ENCODE measurements at places on chromosomes 1 and 21.

DNA sequence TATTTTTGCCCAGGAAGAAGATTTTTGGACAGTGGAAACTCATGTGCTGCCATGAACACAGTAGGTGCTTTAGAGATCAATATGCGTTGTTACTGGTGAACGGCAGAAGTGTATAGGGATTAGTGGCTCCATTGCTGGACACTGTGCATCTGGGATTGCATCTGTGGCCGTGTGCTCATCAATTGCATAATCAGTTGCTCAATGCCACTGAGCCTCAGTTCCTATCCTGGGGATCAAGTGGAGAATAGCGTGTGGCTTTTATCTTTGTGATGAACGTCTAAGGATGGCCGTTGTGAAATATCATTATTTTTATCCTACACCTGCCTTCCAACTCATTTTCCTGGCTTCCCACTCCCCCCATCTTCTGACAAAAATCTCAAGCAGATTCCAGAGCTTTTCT is 5.4 kb downstream of the TNN start:
- no peak for DNase-seq

DNA sequence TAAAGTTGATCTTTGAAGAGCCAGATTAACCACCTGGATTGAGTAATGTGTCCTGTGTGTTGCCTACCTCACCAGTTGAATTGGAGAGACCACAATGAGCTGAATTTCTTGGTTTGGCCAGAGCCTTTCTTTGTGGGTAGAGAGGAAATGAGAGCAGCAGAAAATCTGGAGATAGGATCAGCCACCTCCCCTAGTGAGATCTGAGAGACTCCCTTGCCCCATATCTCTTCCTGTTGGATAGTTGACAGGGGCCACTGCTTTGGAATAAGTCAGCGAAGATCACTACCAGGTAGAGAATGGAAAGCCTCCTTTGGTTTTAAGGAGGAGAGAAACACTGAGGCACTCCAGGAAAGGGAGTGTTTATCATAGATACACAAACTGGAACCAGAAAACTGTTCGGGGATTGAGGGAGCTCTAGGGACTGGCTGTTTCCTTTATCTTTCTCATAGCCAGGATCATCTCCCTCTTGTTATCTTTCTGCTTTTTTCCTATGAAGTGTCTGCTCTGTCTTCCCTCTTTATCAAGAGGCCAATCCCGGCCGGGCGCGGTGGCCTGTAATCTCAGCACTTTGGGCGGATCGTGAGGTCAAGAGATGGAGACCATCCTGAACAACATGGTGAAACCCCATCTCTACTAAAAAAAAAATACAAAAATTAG is 21.3 kb upstream of the ZNF326 start:
- no peak for DNase-seq

- DNase-seq: no peak
Measured at GRCh38 chr1:96643519-96643918, 78.1 kb upstream of the PTBP2 start.

GRCh38 chr1:174800216-174800851 is 199.4 kb upstream of the CACYBP start:
- no peak for DNase-seq

- DNase-seq: peak; percentile 75
Measured at GRCh38 chr1:53139951-53140361, 2.5 kb downstream of the SLC1A7 start.

DNA sequence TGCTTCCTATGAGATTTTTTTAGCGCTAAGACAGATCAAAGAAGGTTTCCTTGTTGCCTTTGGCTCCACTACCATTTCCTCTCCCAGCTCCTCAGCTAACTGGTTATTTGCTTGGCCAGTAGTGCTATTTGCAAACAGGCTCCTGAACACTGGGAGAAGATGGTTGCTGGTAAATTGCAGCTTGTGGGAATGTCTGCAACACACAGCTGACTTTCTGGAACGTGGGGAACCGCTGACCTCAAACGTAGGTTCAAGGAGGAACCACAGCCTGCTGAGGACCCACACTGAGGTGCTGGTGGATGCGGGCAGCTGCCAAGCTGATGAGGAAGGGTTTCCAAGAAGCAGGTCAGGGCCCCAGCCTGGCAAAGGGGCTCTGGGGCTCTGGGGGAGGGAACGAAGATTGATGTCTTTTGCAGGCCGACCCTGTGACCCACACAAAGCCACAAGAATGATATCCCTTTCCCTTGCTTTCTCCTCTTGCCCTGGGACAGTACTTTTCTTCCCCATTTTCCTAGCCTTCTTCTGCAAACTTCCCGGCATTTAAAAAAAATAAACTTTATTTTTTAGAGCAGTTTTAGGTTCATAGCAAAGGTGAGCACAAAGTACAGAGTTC is 24.8 kb downstream of the GNG4 start:
- DNase-seq: no peak

- DNase-seq: no peak
Measured at GRCh38 chr21:20151741-20152140, 846.5 kb upstream of the NCAM2 start.

DNA sequence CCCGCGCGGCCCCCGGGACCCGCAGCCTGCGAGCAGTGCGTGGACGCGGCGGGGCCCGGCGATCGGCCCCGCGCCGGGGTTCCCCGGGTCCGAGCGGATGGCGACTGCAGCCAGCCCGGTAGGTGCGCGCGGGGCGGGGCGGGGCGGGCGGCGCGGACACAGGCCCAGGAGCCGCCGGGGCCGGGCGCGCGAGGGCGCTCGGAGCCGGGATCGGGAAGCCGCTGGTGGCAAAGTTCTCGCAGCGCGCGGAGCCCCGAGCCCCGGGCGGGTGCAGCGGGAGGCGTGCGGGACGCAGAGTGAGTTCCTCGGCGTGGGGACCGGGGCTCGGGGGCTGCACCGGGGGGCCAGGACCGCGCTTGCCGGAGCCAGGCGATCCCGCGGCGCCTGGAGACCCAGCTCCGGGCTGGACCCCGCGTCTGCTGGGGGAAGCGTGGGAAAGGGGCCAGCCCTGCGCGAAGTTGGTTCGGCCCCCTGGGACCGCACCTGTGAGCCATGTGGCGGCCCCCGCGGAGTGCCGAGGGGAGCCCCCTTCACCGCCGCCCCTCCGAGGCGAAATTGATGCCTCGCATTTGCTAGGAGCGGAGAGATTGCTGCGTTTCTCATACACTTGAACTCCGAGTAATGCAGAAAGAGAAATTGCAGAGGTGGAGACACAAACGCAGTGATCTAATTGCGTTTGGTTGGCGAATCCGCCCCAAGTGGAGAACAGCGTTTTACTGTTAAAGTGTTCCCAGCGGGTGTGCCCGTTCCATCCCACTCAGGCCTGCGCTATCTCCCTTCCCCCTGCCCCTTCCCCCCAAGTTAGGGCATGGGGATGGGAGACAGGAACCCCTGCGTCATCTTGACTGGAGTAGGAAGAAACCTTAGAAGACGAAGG is 228.9 kb upstream of the TMEM51 start:
- DNase-seq: no peak

- no peak for DNase-seq
Measured at GRCh38 chr1:79380078-79380477, 373.5 kb upstream of the ADGRL4 start.

- DNase-seq: no peak
Measured at GRCh38 chr1:56191369-56191768, 388.0 kb downstream of the PLPP3 start.

DNA sequence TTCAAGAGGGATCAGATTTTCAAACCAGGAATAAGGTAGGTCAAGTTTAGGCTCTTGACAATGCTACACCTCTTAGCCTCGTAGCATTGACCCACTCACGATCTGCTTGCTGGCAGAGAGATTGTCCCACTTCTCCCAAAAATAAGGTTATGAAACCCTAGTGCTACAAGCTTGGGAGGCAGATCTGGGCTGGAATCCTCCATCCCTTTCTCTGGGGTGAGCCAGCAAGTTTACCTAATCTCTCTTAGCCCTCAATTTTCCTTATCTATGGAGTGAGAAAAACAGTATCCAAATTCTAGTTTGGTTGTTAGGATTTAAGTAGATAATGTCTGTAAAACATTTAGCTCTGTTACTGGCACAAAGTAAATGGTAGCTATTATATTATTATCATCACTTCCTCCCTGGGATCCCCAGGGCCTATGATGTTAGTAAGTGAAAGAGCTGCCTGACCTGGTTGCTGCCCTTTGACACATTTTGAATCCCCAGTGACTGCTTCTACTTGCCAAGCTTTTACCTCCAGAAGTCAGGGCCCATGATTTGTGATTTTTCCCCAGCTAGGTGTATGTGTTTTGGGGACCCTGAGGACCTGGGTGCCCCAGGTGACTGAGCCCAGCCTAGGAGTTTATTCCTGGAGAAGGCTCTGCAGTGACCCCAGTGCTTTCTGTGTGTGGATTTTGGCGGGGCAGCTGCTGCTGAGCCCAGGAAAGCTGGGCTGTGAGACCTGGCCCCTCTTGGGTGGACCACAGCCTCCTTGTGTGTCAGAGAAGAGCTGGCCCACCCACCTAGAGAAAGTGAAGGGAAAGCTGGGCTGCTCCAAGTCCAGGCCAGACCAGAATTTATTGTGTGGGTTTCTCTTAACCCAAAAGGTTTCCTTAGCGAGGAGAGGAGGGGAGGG is 48.2 kb upstream of the VANGL1 start:
- DNase-seq: no peak

- no peak for DNase-seq
Measured at GRCh38 chr21:42114646-42115045, 43.5 kb downstream of the UMODL1 start.

DNA sequence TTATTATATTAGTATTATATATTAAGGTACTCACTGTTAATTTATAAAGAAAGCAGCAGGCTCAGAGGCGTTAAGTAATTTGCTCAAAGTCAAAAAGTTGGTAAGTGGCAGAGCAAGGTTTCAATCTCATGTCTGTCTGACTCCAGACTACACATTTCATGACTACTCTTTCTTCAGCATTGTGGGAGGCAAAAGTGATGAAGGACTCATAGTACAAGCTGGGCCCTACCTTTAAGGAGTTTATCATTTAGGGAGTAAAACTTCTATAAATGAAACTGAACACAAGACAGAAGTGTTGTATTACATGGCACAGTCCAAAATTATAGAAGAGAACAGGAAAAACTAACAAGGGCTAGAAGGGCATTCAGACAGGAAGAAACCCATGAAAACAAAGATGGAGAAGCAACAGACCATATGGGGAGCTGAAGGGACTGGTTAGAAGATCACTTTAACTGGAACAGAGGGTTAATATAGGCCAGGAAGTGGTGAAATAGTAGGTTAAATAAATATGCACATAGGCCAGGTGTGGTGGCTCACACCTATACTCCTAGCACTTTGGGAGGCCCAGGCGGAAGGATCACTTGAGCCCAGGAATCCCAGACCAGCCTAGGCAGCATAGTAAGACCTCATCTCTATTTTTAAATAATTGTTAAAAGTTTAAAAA is 11.5 kb downstream of the SORT1 start:
- no peak for DNase-seq

GRCh38 chr21:41954654-41955499 is 1.1 kb upstream of the C2CD2 start:
- DNase-seq: no peak

DNA sequence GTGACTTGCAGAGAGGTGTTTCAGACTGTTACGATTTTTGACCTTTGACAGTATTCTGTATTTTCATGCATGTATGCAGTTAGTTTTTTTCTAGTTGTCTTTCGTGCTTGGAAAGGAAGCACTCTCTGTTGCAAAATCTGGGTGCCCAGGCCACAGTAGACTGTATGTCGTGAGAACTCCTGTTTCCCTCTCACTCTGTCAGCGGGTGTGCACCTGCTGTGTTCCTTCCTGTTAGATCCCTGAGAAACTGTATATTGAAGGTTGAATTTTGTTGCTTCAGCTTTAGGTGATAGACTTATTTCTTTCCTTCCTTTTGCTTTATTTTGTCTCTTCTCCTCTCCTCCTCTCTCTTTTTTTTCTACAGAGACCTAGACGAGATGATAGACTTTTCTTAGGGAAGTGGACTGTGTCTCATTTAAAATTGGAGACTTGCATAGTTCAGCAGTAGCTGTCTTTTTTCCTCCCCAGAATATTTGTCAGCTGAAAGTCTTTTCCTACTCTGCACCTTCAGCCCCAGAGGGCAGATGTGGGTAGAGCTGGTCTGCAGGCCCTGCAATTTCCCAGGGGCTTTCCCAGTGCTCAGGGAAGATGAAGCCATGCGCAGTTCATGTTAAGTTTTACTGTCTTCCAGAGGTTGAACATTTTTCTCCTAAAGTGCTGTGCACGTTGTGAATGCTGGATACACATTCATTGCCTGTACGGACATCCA is 1.4 kb downstream of the TRAPPC10 start:
- DNase-seq: no peak

DNA sequence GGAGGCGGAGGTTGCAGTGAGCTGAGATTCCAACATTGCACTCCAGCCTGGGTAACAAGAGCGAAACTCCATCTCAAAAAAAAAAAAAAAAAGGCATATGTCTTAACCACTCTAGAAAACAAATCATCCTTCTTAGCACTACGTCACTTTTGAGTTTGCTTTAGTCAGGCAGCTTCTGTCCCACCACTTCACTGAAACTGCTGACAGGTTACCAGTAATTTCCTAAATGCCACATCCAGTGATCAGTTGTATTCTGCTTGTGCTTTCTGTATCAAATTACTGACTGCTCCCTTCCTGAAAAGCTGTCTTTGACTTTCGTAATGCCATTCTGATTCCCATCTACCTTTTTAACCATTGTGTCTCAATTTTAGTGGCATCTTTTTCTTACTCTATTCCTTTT is 21.7 kb downstream of the RCOR3 start:
- no peak for DNase-seq

DNA sequence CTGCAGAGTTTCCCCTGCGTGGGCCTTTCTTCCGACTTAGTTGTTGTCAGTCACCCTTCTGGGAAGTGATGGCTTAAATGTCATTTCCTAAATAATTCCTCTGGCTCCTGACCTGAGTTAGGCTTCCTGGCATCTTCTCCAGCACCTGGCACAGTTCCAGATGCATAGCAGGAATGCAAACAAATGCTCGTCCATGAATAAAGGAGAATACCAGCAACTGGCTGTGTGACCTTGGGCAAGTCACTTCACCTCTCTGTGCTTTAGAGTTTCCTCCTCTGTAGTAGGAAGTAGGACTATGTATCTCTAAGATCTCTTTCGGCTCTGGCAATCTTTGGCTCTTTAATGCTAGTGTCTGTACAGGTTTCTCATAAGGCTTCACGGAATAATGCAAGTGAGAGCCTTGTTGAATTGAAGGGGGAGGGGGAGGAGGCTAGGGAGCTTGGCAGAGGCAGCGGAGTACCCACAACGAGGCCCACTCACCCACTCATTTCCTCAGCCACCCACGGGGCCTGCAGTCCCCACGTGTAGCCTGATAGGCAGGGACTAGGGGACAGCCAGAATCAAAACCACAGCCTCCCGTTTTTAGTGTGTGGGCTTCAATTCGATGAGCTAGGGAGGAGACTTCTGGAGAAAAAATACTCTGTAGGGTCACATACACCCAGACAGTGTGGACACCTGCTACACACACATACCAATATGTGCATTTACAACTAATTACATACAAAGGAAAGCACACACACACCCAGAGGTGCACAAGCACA is 48.1 kb downstream of the TENT5C start:
- DNase-seq: no peak

- DNase-seq: no peak
Measured at GRCh38 chr1:241485145-241485544, 34.4 kb downstream of the FH start.

- peak; percentile 20 for DNase-seq
Measured at GRCh38 chr1:58162952-58163550, 383.5 kb downstream of the OMA1 start.
